ENCODE measurements at places on chromosomes 12 and 14.

DNA sequence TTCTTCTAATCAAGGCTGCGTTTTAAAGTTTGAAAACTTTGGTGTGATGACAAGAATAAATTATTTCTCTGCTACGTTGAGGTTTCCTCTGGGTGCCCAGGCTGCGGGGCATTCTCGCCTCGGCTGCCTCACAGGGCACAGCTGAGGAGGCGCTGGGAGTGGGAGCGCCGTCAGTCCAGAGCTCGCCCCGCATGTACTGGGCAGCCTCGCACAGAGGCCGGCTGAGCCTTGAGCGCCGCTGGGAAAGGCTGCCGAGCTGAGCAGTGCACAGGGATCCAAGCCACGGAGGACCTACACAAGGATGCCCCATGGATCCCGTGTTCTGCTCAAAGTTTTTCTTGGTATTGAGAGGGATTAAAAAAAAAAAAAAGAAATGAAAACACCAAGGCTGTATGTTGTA lies 11.6 kb downstream of the RFX4 start:
- DNase-seq, result no peak

DNA sequence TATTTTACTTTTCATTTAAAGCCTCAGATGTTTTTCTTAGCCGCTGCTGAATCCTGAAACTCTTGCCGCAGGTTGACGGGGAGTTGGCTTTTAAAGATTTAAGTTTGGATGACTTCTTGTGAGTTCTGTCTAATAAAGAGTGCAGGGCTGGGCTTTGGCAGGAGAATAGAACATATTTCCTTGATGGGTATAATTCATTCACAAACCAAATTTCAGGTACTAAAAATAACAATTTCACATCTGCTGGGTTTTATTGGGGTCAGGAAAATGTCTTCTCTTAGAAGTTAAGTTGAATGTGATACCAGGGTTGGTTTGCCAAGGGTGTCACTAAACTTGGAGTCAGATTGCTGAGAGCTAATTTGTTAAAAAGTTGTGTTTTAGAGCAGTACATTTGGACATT lies 9.7 kb downstream of the SP1 start:
- no peak for DNase-seq

DNA sequence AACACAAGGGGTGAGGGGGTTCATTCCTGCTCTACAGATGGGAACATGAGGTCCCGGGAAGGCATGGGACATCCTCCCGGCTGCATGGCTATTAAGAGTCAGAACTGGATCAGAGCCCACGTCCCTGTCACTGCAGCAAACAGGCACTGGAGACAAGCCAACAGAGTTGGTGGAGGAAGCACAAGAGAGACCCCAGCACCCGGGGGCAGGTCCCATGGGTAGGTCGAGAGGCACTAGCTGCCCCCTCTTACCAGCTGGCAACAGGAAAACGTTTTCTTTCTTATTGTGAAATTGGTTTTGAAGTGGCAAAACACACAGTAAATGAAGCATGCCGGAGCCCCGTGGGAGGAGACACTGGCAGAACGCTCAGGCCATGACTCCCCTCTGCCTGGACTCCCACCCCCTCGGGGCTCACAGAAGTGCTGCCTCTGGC lies 43.6 kb downstream of the SYNE3 start:
- no peak for DNase-seq

GRCh38 chr12:119915894-119916510 lies 38.9 kb upstream of the CIT start:
- DNase-seq, result no peak

DNA sequence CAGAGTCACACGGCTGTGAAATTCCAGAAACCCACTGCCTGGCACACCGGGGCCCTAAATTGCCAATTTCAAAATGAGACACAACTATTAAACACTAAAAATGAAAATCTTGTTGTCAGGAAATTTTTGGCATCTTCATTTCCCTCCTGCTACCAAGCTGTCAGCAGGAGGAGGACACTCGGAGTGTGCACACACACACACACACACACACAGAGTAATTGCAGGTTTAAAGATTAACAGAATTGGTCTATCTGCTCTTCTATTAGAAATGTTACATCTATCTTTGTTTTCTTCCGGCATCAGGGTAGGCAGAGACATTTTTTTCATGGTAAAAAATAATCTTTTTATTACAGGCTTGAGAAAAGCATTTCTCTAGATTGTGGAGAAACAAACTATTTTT lies 314.2 kb downstream of the EGLN3 start:
- no peak for DNase-seq

DNA sequence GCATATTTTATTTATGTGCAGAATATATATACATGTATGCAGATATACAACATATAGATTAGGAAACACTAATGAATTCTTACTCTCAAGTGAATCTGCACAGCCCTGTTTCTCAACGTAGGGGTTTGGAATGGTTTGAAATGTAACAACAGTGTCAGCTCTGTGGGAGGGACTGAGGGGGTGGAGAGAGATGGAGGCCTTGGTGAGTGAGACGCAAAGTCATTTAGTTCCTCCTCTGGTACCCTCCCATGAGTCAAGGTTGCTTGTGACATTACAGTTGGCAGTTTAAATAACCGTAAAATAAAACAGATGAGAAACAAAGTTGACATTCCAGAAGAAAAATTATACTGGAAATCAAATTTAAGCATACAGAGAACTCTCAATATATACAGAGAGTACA lies 313.0 kb upstream of the PRKD1 start:
- DNase-seq, result no peak
